ENCODE measurements at places on chromosomes 5 and 9.
A peak's percentile ranks its signal among the peaks of the same experiment; 100 is the strongest.

- DNase-seq: no peak
- H3K4me1 ChIP-seq: peaks cover 47% of the 10 kb centered on the region
- H3K36me3 ChIP-seq: peaks cover 4% of the 10 kb centered on the region
- H3K4me3 ChIP-seq: no peak overlapping the region
- H3K27ac ChIP-seq: peak overlapping the region; percentile 32
These were observed 60.1 kb downstream of the LHFPL2 start for GRCh38 chr5:78588507-78588906.

DNA sequence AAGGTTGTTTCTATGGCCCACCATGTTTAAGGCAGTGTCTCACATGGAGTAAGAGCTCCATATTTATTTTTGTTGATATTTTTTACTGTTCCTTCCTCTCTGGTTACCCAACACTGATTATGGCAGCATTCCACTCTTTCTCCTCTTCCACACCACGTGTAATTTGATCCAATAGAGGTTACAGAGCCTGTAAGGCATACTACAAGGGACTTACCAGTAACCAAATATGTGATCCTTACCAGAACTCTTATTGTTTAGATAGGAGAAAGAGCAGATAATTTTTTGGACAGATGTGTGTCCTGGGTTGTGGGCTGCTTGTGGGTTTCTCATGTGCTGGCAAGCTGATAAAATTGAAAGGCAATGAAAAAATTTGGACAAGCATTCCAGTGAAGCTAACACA, 261.3 kb downstream of the TMEM167A start:
- H3K36me3 ChIP-seq: no peaks in the 10 kb centered on the region
- no peak for DNase-seq
- no peaks in the 10 kb centered on the region for H3K4me1 ChIP-seq
- H3K27me3 ChIP-seq: no peaks in the 10 kb centered on the region

GRCh38 chr9:123074628-123075027, 41.2 kb downstream of the GPR21 start:
- H3K27me3 ChIP-seq: no peaks in the 10 kb centered on the region
- no peak overlapping the region for H3K4me3 ChIP-seq
- peaks cover 27% of the 10 kb centered on the region for H3K4me1 ChIP-seq
- H3K27ac ChIP-seq: peak overlapping the region; percentile 39
- H3K36me3 ChIP-seq: peaks cover 46% of the 10 kb centered on the region

DNA sequence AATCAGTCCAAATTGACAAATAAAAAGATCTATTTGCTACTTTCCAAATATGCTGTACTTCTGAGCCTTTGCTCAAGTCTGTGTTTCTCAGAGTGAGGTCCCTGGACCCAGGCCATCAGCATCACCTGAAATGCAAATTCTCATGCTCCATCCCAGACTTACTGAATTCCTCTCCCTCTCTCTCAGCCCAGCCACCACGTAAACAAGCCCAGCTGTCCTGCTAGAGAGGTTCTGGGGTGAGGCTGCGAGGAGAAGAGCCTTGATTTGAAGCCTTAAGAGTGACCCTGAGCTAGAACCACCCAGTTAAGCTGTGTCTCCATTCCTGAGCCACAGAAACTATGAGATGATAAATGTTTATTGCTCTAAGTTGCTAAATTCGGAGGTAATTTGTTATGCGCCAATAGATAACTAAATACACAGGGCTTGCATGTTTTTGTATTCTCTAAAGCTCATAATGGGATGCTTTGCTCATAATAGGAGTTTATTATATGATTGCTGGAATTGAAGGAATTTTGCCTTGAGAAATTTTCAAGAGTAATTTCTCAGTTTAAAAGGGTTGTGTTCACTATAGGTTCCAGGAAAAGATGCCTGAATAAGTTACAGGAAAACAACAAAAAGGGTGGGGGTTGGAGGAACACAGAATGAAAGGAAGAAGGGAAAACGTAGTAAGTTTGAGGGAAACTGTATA, 98.9 kb upstream of the SPATA31D4 start:
- no peak overlapping the region for H3K4me3 ChIP-seq
- peaks cover 77% of the 10 kb centered on the region for H3K27me3 ChIP-seq
- H3K27ac ChIP-seq: no peak overlapping the region
- peaks cover 18% of the 10 kb centered on the region for H3K4me1 ChIP-seq

DNA sequence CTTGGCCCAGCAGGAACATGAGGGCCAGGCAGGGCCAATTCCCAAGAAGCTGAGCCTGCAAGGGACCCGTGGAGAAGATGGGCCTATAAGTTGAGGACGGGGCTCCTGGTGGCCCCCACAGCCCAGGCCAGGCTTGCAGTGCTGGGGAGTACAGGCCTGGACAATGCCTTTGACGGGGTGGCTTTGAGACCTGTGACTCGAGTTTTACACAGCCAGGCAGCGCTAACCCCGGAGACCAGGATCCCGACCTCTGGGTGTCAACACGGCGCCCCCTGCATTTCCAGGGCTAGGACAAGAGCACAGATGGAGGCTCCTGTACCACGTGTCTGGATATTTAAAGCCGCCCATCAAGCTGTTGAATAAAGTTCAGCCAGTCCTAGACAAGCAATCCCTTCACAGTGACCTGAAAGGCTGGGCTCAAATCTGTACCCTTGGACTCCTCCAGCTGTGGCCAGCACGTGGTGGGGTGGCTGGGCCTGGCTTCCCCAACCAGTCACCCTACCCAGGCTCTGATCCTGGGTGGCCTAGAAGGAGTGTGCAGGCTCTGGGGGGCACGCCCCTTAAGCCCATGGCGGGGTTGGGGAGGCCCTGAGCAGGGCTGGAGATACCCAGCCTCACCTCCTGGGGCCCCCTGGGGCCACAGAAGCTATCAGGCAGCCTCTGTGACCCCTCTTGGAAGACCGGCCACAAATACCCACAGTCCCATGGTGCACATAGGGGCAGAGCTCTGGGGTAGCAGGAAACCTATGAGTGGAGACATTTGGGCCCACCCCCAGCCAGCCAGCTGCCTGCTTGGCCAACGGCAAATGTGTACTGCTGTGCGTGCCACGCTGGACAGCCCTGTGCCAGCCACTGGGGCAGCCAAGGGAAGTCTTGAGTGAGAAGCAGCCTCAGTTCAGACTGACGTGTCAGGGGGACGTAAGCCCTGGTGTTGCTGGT, 88.7 kb downstream of the NTNG2 start:
- H3K4me1 ChIP-seq: peaks cover 10% of the 10 kb centered on the region
- no peaks in the 10 kb centered on the region for H3K36me3 ChIP-seq
- H3K27me3 ChIP-seq: peaks cover 45% of the 10 kb centered on the region
- H3K4me3 ChIP-seq: no peak overlapping the region
- no peak for DNase-seq
- no peak overlapping the region for H3K27ac ChIP-seq

DNA sequence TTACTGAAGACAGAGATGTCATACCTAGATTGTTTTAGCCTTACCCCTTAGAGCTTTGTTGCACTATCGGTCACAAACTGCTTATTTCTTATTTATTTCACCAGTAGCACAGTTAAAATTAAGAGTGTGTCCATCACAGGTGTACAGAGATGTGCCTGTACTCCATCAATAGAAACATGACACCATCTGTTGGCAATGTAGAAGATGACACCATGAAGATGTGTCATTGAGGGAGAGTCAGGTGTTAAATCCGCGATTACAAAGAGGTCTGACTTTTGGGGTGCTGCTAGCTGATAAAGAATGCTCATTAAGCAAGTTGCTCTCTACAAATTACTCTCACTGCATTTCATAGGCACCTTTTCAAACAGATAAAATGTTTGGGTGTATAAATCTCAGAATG, 164.4 kb downstream of the SMARCA2 start:
- peaks cover 26% of the 10 kb centered on the region for H3K36me3 ChIP-seq
- no peak overlapping the region for H3K27ac ChIP-seq
- DNase-seq: no peak
- H3K4me1 ChIP-seq: peaks cover 28% of the 10 kb centered on the region
- H3K27me3 ChIP-seq: no peaks in the 10 kb centered on the region

DNA sequence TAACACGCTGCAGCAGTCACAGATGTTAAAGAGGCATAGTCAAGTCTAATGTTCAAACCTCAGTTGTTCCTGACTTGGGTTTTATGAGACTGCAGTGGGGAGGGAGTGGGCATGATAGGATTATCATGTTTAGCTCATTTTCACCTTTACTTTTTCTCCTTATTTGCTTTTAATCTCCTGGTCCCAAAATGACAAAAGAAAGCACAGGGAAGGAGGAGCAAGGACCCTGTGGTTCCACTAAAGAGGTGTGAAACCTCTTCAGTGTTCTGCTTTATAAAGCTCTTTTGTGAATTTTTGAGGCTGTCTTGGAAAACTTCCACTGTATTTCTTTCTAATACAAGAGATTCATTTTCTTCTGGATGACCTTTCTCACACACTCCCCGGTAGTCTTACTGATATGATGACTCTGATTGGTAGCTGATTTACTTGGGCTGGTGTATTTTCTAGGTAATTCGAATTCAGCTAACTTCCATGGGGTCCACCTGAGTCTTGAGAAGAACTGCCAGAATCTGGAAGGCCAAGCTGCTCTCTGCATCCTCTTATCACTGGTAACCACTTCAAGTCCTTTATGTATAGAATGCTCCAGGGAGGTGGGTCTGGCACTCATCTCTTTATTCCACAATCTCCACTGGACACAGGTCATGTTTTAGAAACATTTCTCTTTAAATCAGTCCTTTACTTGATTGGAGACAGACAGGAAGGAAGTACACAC, 1364.4 kb upstream of the CDH9 start:
- H3K27me3 ChIP-seq: no peaks in the 10 kb centered on the region
- no peaks in the 10 kb centered on the region for H3K36me3 ChIP-seq
- H3K4me1 ChIP-seq: no peaks in the 10 kb centered on the region
- no peak for DNase-seq
- no peak overlapping the region for H3K27ac ChIP-seq

DNA sequence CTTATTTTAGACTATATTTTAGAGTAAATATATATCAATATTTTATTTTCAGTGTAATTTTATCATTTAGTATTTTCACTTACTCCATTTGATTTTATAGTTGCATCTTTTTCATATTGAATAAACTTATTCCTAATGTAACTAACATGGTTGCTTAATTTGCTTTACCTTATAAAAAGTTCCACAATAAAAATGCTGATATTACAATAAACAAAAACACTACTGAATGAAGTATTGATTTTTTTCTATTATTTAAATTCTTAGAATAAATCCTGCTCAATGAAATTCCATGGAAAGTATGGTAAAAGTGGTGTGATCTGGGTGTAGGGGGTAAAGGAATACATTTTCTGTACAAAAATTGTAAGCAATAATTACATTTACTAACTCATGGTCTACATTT, 2074.9 kb upstream of the C9orf72 start:
- H3K36me3 ChIP-seq: no peaks in the 10 kb centered on the region
- no peak for DNase-seq
- H3K4me3 ChIP-seq: no peak overlapping the region
- H3K4me1 ChIP-seq: no peaks in the 10 kb centered on the region

GRCh38 chr5:89728750-89729149, 680.8 kb downstream of the CETN3 start:
- peaks cover 17% of the 10 kb centered on the region for H3K4me1 ChIP-seq
- peak; percentile 12 for DNase-seq
- no peaks in the 10 kb centered on the region for H3K36me3 ChIP-seq
- H3K4me3 ChIP-seq: no peak overlapping the region

DNA sequence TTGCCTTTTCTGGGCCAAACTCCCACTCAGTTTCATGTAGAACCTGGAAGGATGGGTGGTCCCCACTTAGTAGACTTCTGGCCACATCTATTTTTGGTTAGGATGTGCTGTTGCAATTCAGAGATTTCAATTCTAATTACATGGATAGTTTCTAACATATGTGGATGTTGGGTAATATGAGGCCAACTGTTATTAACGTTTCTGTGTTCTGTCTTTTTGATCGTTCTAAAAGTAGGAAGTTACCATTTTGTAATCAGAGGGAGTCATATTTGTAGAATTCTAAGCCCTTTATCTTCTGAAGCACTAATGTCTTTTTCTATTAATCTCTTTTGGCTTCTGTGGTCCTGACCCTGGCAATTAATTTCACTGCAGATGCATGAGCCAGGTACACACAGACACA, 141.6 kb upstream of the SPEF2 start:
- no peak overlapping the region for H3K27ac ChIP-seq
- no peaks in the 10 kb centered on the region for H3K4me1 ChIP-seq
- H3K36me3 ChIP-seq: no peaks in the 10 kb centered on the region

DNA sequence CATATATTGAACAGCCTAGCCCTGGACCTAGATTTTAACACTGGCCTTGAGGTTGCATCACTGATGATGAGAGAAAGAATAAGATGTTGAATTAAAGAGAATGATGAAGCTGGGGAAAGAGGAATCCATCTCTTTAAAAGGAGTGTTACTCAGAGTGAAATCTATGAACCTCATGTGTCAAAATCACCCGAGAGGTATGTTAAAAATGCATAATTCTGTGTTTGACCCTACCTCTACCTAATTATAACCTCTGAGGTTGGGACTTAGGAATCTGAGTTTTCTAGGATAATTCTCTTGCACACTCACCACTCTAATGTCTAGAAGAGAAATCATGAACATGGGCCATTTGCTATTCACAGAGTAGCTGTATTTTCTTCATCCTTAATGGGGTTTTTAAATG, 479.4 kb downstream of the ENC1 start:
- H3K4me3 ChIP-seq: no peak overlapping the region
- H3K36me3 ChIP-seq: no peaks in the 10 kb centered on the region
- no peak overlapping the region for H3K27ac ChIP-seq
- peaks cover 25% of the 10 kb centered on the region for H3K4me1 ChIP-seq
- no peak for DNase-seq

DNA sequence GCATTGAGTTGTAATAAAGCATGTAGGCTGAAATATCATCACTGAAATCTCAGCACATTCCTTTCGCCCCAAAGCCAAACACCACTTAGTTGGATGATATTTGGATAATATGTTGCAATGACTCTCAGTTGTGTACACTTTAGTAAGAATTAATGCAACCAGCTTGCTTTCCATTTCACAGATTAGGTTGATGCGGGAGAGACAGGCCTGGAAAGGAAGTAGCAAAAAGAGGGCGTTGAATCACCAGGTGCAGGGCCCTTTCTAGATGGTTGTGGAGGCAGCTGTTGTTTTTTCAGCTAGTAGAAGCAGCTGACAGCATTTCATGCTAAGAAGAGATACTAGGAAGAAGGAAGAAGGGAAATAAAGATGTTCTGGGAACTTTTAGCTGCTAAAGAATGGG, 30.9 kb downstream of the DMRT3 start:
- H3K27ac ChIP-seq: no peak overlapping the region
- no peaks in the 10 kb centered on the region for H3K4me1 ChIP-seq
- peaks cover 85% of the 10 kb centered on the region for H3K27me3 ChIP-seq
- no peak for DNase-seq
- H3K36me3 ChIP-seq: no peaks in the 10 kb centered on the region

- H3K27me3 ChIP-seq: peaks cover 4% of the 10 kb centered on the region
- no peak for DNase-seq
- no peaks in the 10 kb centered on the region for H3K4me1 ChIP-seq
- no peak overlapping the region for H3K27ac ChIP-seq
These were observed 13.0 kb upstream of the CYFIP2 start for GRCh38 chr5:157252711-157253465.

GRCh38 chr5:146025114-146025680, 80.2 kb downstream of the PLAC8L1 start:
- H3K4me3 ChIP-seq: no peak overlapping the region
- H3K27ac ChIP-seq: no peak overlapping the region

- no peak for DNase-seq
- H3K4me1 ChIP-seq: no peaks in the 10 kb centered on the region
- peaks cover 77% of the 10 kb centered on the region for H3K27me3 ChIP-seq
- no peak overlapping the region for H3K4me3 ChIP-seq
- H3K36me3 ChIP-seq: no peaks in the 10 kb centered on the region
- H3K27ac ChIP-seq: no peak overlapping the region
These were observed 239.6 kb downstream of the CACNA1B start for GRCh38 chr9:138117101-138117750.
